ENCODE measurements at places on chromosomes 3 and 15. TPM values are rescaled to one million over a fixed set of nuclear protein-coding genes. Genes with fewer than 3 reads are reported as not detected.

DNA sequence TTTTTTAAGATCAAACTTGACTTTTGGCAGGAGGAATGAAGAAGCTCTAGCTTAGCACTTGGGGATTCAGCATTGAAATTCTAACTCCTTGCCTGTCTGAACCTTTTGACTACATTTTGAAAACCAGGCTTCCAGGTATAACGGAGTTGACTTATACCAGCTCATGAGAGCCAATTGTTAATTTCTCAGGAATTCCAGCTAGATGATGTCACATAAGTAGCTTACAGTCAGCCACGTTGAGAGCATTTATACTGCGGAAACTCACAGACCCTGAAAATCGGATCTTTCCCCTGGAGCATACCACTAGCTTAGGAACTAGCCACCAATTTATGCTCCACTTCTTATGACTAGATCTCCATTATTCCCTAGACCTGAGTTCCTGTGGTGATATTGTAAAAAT lies 321.4 kb upstream of the DPH6 start:
- H3K4me1 ChIP-seq, result no peaks in the 10 kb centered on the region
- H3K27me3 ChIP-seq, result no peaks in the 10 kb centered on the region
- no peak overlapping the region for H3K27ac ChIP-seq
- H3K4me3 ChIP-seq, result no peak overlapping the region
- no peaks in the 10 kb centered on the region for H3K36me3 ChIP-seq

DNA sequence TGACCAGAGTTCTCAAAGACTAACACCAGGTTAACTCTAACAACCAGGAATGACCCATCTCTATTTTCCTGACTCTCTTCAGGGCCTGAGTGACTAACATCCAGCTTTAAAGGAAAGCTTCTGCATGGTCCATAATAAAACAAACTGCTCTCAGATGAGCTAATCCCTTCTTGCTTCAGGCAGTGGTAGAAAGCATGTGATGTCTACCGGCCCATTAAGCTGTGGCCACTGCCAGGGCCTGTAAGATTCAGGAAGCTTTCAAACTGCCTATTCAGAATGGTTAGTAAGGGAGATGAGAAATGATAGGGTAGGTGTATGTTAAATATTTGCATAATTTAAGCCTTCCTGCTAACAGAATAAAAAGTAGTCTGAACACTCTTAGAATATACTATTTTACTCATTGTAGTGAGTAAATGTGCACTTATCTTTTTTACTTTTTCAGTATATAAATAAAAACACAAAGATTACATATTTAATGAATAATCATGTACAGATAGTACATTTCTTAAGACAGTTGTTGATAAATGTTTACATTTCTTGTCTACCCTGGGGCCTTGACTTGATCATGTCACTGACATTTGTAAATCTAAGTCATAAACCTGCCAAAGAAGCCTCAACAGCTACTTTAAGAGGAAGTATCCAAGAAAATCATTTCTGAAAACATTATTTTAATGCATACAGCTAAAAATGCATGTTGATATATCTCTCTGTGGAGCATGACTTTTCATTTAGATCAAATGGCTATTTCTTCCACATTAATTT lies 222.0 kb downstream of the MCTP2 start:
- H3K27me3 ChIP-seq, result no peaks in the 10 kb centered on the region
- no peaks in the 10 kb centered on the region for H3K4me1 ChIP-seq
- no peak overlapping the region for H3K4me3 ChIP-seq
- H3K27ac ChIP-seq, result no peak overlapping the region
- no peak for DNase-seq
- H3K36me3 ChIP-seq, result peaks cover 5% of the 10 kb centered on the region

Gene TMC3
- not detected for total RNA-seq

DNA sequence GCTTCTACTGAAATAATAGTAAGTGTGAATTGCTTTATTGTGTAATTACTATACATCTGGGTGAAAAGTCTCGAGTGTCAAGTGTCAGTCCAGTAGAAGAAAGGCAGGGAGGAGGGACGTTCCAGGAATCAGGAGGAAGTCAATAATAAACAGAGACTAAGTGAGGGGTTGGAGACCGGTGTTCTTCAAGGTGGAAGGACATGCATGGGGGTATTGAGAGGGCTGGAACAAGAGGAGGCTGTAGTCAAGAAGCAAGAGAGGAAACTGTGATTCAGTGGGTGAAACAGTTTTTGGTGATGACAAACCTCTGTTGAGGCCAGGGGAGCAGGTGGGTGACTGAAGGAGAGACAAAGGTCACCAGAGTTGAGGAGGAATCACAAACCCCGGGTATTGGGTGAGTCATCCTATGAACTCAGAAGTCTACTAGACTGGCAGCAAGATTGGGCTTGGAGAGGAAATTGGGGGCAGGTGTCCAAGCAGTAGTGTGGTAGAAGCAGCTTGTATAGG lies 11.6 kb upstream of the SCAMP5 start:
- no peak for DNase-seq
- no peaks in the 10 kb centered on the region for H3K36me3 ChIP-seq
- H3K4me1 ChIP-seq, result peaks cover 6% of the 10 kb centered on the region

- H3K27me3 ChIP-seq, result peaks cover 16% of the 10 kb centered on the region
- peaks cover 1% of the 10 kb centered on the region for H3K36me3 ChIP-seq
- DNase-seq, result no peak
Observed at GRCh38 chr15:39789736-39790135, 7.1 kb upstream of the FSIP1 start.

Gene EXD1
- total RNA-seq, result not detected

GRCh38 chr3:127672429-127673190 lies at the start of gene ABTB1:
Gene ABTB1, plus strand, starts transcription at chr3:127672952. Its CDS starts 74 bp downstream, at chr3:127673026.
- peak within 1 kb of the TSS; percentile 99 for H3K27ac ChIP-seq
- H3K4me1 ChIP-seq, result peaks cover 20% of the 10 kb centered on the region
- peak; percentile 90 for DNase-seq
- no peaks in the 10 kb centered on the region for H3K27me3 ChIP-seq
- peak within 1 kb of the TSS; percentile 94 for H3K4me3 ChIP-seq

DNA sequence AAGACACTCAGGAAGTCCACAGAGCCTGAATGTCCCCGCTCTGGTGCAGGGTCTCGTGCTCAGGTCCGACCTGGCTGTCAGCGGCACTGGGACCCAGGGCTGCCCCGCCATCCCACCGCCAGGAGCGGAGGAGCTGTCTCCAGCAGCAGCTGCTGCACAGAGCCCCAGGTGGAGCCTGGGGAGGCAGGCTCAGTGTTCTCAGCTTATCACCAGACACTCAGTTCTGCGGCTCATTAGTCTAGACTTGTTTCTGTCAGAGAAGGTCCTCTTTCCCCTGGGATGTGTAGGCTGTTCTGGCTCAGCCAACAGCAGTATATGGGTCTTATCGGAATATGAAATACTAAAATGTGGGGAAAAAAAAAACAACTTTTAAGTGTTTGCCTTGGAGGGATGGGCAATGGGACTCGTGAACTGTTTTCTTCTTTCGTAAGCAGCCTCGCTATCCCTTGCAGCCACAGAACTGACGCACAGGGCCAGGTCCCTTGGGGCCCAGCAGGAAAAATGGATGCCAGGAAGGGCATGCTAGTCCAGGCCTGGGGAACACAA lies 75.9 kb downstream of the KLF13 start:
- H3K27ac ChIP-seq, result no peak overlapping the region
- peaks cover 42% of the 10 kb centered on the region for H3K4me1 ChIP-seq
- peaks cover 1% of the 10 kb centered on the region for H3K27me3 ChIP-seq
- no peak for DNase-seq
- H3K4me3 ChIP-seq, result no peak overlapping the region

Gene ATP13A5
- not detected for total RNA-seq

DNA sequence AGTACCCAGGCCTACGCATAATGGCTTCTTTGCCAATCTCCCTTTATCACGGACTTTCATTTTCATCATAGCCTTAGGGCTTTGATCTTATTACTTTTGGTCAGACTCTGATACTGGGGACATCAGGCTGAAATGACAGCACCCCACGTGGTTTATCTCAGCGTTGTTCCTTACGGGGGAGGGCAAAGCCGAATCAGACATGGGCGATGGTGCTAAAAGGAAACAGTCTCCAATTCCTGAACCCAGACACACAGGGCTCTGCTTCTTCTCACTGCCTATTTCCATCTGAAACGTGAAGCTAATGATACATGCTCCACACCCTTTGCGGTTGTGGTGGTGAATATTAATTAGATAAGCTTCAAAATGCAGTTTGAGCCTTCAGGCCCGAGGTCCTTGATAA lies 59.4 kb upstream of the CD47 start:
- H3K4me1 ChIP-seq, result peaks cover 8% of the 10 kb centered on the region
- H3K4me3 ChIP-seq, result no peak overlapping the region
- peaks cover 18% of the 10 kb centered on the region for H3K36me3 ChIP-seq
- DNase-seq, result no peak
- H3K27ac ChIP-seq, result no peak overlapping the region

GRCh38 chr15:71303977-71304376 lies 188.7 kb downstream of the THSD4 start:
- H3K27ac ChIP-seq, result no peak overlapping the region
- peaks cover 2% of the 10 kb centered on the region for H3K4me1 ChIP-seq
- peaks cover 2% of the 10 kb centered on the region for H3K27me3 ChIP-seq
- no peak overlapping the region for H3K4me3 ChIP-seq

DNA sequence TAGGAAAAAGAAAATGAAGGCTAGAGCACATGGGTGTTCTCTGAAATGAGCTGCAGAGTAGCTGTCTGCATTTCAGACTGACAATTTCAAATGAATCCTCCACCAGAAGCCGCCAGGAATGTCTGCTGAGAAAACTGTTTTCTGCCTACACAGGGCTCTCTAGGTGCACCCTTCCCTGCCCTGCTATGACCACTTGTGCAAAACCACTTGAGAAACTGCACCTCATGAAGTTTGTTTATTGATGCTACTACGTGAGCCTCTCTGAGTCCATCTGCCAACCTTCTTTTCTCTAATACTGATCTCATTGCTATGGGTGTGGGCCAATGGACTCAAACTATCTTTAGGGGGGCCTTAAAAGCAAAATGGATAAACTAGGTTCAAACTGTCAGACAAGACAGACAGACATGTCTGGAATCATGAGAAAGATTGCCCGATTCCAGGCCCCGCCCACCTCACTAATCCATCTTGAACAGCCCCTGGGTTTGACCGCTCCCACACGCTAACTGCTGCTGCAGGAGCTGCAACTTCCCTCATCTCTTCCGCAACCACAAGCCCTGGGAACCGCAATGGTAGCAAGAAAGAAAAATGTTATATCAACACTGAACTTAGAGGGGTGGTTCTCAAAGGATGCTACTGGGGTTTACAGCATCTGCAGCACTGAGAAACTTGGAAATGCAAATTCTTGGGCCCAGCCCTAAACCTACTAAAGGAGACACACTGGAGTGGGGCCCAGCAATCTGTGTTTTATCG lies 9.0 kb upstream of the CD47 start:
- no peaks in the 10 kb centered on the region for H3K36me3 ChIP-seq
- peak overlapping the region; percentile 20 for H3K4me3 ChIP-seq
- H3K27ac ChIP-seq, result peak overlapping the region; percentile 73
- peak; percentile 52 for DNase-seq
- peaks cover 39% of the 10 kb centered on the region for H3K4me1 ChIP-seq

DNA sequence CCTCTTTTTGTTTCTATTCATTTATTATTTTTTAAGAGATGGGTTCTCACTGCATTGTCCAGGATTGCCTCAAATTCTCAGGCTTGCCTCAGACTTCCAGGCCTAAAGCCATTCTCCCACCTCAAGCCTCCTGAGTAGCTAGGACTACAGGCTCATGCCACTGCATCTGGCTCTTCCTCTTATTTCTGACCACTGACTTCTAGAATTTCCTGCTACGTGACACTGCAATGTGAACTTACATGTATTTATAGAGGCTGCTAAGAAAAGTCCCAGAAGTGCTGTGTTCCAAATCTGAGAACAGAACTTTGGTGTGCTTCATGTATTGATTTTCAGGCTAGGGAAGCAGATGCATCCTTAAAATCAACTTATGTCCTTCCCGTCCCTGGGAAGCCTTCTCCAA lies 407.4 kb downstream of the RSL24D1 start:
- DNase-seq, result no peak
- no peak overlapping the region for H3K4me3 ChIP-seq
- H3K27ac ChIP-seq, result no peak overlapping the region
- no peaks in the 10 kb centered on the region for H3K4me1 ChIP-seq

GRCh38 chr15:35179739-35180138 lies 94.6 kb upstream of the NANOGP8 start:
- no peak for DNase-seq
- H3K4me1 ChIP-seq, result no peaks in the 10 kb centered on the region
- no peaks in the 10 kb centered on the region for H3K36me3 ChIP-seq
- no peak overlapping the region for H3K27ac ChIP-seq

DNA sequence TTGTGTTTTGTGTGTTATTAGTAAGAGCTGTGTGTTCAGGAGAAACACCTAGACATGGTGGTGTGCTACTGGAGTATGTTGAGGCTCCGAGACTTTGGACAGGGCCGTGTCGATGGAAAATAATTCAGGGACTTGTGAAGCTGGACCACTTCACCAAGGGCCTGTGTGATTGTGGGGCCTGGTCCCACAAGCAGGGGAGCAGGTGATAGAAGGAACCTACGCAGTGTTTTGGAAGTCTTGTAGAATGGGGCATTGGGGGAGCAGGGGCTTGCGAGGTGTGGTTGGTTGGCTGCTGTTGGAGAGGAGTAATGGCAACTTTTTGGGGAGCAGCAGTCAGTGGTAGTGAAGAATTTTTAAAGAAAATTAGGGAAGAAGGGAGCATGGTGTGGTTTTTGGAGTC lies 48.7 kb downstream of the TRIM71 start:
- DNase-seq, result no peak
- H3K27ac ChIP-seq, result no peak overlapping the region
- no peaks in the 10 kb centered on the region for H3K4me1 ChIP-seq
- H3K4me3 ChIP-seq, result no peak overlapping the region
- H3K27me3 ChIP-seq, result peaks cover 8% of the 10 kb centered on the region

Gene SNTN
- total RNA-seq, result not detected

DNA sequence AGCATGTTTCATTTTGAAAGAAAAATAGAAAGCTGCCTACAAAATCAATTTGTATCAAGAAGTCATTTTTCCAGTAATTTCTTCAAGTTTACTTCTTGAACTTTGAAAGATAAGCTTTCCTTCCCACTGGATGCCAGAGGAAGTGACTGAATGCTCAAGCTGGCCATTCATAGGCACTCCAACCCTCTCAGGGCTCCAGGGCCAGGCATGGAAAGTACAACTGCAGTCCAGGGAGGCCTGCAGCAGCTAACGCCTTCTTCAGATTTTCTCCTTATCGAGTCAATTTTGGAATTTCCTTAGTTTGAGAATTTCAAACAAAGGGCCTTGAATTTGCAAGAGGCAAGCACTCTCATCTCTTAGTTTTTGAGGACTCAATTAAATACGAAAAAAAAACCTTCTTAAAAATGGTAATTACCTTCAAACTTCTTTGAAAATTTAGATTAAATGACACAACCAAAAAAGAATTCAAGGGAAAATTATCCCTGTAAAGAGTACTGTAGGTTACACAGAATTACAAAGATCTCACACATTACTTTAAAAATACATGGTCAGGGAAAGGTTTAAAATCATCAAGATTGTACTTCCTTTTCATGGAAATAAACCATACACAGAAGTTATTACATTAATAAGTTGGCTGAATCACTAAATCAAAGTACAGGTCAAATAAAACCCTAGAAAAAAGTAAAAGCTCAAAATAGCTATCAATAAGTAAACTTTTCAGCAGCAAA lies 2.5 kb downstream of the UBP1 start:
- no peak for DNase-seq
- peaks cover 3% of the 10 kb centered on the region for H3K36me3 ChIP-seq
- peak overlapping the region; percentile 97 for H3K4me3 ChIP-seq

Gene HOMER2
- 6.3 TPM for total RNA-seq

GRCh38 chr3:50661321-50661837 lies 13.3 kb upstream of the DOCK3 start:
- no peaks in the 10 kb centered on the region for H3K36me3 ChIP-seq
- H3K4me1 ChIP-seq, result peaks cover 11% of the 10 kb centered on the region
- no peak overlapping the region for H3K27ac ChIP-seq
- H3K27me3 ChIP-seq, result peaks cover 4% of the 10 kb centered on the region
- no peak for DNase-seq

GRCh38 chr15:29124581-29125381 lies 144.8 kb downstream of the NSMCE3 start:
- no peak overlapping the region for H3K27ac ChIP-seq
- no peak overlapping the region for H3K4me3 ChIP-seq
- no peaks in the 10 kb centered on the region for H3K27me3 ChIP-seq
- H3K36me3 ChIP-seq, result no peaks in the 10 kb centered on the region
- DNase-seq, result no peak
- no peaks in the 10 kb centered on the region for H3K4me1 ChIP-seq

All from activated naive CD8-positive, alpha-beta T cell treated with anti-CD3 and anti-CD28 coated beads, Interleukin-2, amount 10 ng/mL, durations not matched to agents 7 days and 5 days (primary cell).